ENCODE measurements at places on chromosomes 16 and 17. TPM values are rescaled to one million over a fixed set of nuclear protein-coding genes. Genes with fewer than 3 reads are reported as not detected.

DNA sequence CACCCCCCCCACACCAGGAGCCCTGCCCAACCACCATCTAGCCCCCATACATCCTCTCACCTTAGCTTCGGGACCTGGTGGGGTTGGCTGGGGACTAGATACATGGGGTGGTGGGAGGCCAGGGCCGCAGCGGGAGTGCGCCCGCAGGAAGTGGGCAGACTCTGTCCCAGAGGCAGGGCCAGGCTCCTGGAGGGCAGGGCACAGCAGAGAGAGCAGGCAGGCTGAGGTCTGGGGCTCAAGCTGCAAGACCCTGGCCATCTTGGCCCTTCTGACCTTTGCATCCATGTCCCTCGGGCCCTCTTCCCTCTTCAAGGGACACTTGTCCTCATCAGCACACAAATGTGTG, 2.7 kb downstream of the ENKD1 start:
- no peak for DNase-seq

GRCh38 chr16:63061319-63061718, 1025.1 kb upstream of the CDH8 start:
- no peak for DNase-seq

DNA sequence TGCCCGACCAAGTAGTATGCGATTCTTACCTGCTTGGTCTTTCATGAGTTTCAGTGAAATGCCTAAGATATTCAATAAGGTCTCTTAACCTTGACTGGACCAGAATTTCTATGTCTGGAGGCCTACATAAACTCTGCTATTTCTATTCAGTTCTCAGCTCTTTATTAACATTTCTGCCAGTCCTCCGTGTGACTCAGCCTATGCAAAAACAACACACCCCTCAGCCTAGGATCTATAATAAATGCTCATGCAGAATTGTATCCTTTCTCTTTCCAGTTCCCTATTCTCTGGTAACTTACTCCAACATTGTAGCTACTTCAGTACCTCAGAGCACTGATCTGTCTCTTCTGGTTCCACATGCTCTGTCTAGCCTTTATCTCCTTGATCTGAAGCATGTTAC, 1507.4 kb downstream of the CDH11 start:
- DNase-seq: no peak

- DNase-seq: no peak
Observed at GRCh38 chr17:35265566-35266141, 22.8 kb downstream of the SLFN5 start.

DNA sequence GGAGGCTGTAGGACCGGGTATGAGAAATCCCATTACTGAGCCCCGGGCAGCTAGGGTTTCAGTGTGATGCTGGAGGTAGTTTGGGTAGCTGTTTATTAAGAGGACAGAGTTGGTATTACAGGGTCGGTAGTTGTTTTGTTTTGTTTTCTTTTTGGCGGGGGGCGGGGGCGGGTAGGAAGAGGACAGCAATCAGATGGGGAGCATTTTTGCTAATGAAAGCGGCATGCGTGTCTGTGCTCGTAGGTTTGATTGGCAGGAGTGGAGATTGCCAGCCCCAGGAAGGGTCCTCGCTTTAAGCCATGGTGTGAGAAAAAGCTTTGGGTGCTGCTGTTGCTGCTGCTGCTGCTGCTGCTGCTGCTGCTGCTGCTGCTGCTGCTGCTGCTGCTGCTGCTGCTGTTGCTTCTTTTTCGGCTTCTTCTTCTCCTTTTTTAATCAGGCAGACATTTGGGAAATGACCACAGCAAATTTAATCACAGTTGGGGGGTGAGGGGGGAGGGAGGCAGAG, 498.5 kb upstream of the ZFHX3 start:
- no peak for DNase-seq

- no peak for DNase-seq
Observed at GRCh38 chr17:77329741-77330531, 189.2 kb downstream of the SEC14L1 start.

DNA sequence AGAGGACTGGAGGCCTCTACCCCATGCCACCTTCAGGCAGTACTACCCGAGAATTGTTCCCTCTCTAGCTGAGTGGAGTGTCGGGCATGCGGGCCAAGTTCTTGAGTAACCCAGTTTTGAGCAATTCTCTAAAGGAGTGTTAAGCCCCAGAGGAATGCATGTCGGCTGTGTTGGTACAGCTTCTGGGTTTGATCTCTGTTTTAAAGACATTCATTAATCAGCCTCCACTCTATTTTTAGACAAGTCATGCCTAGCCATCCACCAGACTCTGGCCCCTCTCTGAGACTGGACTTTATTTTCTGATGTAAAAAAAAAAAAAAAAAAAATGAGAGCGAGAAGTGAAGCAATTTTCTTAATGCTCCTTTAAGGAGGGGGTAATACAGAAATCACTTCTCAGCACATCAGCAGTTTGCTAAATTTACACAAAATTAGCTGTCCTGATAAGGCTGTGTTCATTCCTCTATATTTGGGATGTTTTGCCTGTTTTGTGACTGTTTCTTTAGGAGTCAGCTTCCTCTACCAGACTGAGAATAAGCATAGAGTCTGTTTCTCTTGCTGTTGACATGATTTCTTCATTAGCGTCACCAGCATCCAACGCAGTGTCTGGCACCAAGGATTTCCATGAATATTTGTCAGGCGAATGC, 88.7 kb downstream of the AXIN2 start:
- no peak for DNase-seq

GRCh38 chr17:17088541-17089525, 46.6 kb downstream of the MPRIP start:
- peak; percentile 48 for DNase-seq

GRCh38 chr17:16969931-16970906, 1.7 kb downstream of the TNFRSF13B start:
- no peak for DNase-seq

DNA sequence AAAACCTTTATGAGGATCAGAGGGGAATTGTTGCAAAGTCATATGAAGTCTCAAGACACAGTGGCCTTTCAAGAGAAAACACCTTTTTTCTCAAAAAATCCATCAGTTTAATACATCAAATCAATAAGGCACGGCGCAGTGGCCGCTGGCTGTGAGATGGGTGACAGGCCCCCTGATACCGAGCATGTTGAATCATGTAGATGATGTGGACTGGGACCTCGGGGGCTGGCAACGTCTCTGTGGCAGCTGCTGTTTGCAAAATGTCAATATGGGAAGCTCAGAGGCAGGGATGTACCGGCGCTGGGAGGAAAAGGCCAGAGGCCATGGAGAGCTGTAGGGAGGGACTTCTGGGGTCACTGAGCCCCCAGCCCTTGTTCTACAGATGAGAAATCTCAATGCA, 169.1 kb downstream of the GSG1L start:
- DNase-seq: no peak

- DNase-seq: no peak
Observed at GRCh38 chr16:7318686-7319085, 14.0 kb upstream of the RBFOX1 start.

DNA sequence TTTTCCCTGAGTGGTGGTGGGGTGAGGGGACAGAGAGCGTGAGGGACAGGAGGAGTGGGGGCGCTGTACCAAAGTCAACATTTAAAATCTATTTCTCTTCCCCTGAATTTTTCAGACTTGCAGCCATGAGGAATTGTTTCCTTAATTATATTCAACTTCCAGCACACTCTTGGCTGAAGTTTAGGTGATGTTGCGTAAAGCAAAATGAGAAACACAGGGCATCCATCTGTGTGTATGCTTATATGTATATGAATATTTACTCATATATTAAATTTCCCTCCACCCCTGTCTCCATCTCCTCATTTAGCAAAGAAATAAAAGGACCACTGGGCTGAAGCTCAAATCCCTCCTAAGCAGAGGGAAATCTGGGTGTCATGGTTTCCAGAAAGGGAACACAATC, 218.1 kb downstream of the XYLT1 start:
- no peak for DNase-seq

DNA sequence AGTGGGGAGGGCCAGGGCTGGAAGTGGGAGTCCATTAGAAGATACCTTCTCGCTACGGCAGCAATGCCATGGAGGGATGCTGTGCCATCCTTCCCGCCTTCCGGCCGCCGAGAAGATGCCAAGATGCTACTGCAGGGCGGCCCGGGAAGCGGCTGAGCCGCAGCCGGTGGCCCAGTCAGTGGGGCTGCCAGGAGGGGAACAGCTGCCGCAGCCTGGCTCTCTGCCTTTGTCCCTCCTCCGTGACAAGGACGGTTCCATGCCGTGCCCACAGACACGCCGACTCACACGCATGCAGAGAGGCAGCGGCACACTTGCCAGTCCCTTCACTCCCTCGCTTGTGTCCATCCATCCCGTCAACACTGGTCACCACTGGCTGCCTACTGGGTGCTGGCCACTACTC, 20.2 kb upstream of the NCBP3 start:
- no peak for DNase-seq

DNA sequence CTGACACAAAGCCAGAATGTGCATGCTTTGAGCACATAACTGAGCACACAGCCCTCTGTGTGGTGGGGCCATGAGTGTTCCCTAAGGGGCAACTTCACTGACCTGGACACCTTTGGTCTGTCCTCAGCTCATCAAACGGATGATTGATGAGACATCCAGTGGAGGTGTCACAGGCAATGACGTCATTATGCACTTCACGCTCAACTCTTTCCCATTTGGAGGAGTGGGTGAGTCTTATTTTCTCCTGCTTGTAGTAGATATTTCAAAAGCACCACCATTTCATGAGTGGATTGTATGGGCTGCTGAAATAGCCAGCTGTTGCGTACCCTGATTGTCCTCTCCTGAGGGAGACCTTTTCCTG, 16.2 kb downstream of the ALDH3A2 start:
- DNase-seq: no peak

DNA sequence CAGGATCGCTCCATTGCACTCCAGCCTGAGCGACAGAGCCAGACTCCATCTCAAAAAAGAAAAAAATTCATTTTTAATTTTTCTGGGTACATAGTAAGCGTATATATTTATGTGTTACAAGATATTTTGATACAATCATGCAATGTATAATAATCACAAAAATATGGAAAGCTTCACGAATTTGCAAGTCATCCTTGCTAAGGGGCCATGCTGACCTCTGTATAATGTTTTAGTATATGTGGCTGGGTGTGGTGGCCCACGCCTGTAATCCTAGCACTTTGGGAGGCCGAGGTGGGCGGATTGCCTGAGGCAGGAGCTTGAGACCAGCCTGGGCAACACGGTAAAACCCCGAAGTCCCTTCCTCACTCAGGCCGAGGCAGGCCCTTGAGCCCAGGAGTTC, 16.9 kb downstream of the FBRS start:
- DNase-seq: no peak

- DNase-seq: no peak
Observed at GRCh38 chr16:57514791-57515600, 21.4 kb downstream of the CCDC102A start.

DNA sequence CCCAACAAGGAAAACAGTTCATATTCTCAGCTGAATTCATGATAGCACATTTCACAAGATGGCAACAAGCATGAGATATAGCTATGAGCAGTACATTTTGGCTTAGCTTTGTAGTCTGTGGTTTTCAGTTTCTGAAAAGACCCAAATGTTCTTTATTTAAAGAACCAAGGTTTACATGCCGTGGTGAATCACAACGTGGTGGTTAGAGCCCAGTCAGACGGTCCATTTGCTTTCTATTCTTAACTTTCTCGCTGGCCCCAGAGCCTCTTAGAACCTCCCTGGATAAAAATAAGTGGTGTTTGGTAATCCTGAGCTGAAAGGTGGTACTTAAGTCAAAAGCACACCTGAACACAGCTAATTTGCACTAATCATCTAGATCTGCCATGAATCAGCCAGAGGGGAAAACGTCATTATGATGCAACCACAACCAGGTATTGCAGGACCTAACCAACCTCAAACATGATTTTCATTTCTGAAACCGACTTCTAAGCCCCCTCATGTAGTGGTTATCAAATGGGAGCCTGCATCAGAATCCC, 18.6 kb upstream of the HAPSTR1 start:
- peak; percentile 57 for DNase-seq

DNA sequence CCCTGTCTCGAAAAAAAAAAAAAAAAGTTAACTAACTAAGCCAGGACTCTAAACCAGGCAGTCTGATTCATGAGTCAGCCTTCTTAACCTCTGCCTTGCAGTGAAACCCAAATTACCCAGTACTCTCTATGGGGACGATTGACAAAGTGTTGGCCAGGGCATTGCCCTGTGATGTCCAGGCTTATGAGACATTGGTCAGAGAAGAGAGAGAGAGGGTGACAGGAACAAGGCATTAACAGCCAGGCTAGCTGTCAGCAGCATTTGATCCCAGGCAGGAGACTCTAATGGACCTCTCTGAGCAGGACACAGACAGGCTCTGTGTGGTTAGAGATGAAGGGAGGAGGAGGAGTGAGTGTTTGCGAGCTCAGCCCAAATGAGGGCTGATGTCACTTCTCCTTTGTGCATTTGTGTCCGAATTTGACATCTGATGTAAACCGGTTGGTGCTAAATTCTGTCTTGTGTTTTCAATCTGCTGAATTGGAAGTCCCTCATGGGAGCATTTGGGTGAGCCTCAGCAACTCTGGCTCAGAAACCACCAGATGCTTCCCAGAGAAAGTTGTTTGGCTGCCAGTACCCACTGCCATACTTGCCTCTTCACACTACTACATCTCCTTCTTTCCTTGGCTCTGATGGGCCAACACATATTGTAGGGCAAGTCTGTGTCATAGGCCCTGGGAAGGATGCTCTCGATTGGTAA, 4.3 kb upstream of the MYL4 start:
- peak; percentile 72 for DNase-seq

- no peak for DNase-seq
Observed at GRCh38 chr16:50036426-50036825, 11.4 kb downstream of the CNEP1R1 start.

The TOP2A gene
- polyA plus RNA-seq: 2.1 TPM

The ERN2 gene
- polyA plus RNA-seq: not detected

The CCDC200 gene
- polyA plus RNA-seq: not detected

The TEKT5 gene
- 0.24 TPM for polyA plus RNA-seq

The KRT16 gene
- not detected for polyA plus RNA-seq

The CPHXL2 gene
- polyA plus RNA-seq: not detected

The CD300H gene
- polyA plus RNA-seq: 0.37 TPM

All from CD4-positive, CD25-positive, alpha-beta regulatory T cell (primary cell).